ENCODE measurements at places on chromosomes 16 and 17.

DNA sequence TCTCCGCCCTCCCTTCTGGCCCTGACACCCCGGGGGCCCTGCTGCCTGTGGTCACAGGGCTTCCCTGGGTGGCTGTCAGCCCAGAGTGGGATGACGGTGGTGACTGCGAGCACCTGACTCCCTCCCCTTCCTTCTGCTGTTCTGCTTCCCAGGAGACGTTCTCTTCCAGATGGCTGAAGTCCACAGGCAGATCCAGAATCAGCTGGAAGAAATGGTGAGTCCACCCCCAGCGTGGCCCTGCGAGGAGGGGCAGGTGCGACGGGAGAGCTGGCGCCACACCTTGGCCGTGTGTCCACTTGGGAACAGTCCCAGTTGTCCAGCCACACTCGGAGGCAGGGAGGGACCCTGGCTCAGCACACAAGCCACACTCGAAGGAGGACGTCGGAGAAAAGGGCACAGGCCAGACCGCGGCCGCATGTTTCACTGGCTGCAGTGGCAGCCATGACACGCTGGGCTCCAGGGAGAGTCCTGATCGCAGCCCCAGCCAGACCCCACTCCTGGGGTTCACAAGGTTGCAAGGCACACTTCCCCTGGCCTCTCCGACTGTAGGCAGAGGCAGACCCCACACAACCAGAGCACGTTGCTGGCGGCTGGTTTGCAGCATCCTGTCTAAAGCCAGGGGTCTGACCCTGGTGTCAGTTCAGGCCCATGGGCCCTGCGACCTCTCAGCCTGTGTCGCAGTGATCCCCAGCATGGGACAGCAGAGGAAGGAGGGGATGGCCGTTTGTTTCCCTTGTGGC lies 49.9 kb downstream of the BAIAP2 start:
- DNase-seq, result no peak

DNA sequence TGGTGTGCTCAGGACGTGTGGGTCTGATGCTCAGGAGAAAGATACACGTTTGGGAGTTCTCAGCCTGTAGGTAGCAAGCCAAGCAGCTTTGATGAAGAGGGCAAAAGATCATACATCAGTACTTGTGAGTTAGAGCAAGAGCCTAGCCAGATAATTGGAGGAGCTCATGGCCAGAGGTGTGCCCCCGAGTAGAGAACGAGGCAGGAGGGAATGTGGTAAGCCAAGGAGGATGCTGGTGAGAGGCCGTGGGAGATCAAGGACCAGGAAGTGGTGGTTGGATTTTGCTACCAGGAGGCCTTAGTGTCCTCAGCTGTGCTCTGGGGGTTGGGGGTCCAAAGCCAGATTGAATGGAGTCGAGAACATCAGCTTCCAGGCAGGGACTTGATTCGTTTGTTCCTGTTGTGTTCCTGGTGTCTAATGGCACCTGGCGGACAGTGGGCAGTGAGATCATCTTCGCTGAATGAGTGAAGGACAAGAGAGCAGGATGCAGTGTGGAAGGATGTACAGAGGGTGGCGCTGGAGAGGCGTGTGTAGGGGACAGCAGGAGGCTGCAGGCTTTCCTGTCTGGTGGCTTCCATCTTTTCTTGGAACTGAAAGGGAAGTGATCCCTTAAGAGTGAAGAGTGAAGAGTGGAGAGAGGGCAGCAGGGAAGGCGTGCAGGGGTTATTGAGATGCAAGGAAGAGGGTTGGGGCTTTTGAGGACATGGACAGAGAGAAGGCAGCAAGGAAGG lies 11.6 kb downstream of the FBXL19 start:
- DNase-seq, result peak; percentile 83

GRCh38 chr17:83178533-83179304 lies 99.3 kb downstream of the METRNL start:
- no peak for DNase-seq

DNA sequence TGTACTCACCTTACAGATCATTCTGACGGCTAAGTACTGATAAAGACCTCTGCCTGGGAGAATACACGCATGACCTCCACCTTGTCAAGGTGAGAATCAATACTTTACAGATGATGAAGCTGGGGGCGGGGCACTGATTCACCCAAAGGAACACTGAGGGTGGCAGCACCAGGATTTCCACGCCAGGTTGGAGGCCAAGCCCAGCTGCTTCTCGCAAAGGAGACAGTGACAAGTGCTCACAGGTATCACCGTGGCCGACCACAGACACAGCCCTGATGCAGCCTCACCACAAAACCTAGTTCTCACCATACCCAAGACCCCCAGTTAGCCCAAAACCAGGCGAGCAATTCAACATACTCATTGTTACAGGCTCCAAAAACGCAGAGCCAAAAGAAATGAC lies 434.2 kb downstream of the SOX9 start:
- no peak for DNase-seq

GRCh38 chr17:6196355-6196754 lies 126.2 kb downstream of the WSCD1 start:
- no peak for DNase-seq

GRCh38 chr16:11634312-11634711 lies 33.9 kb upstream of the SNN start:
- DNase-seq, result peak; percentile 46

DNA sequence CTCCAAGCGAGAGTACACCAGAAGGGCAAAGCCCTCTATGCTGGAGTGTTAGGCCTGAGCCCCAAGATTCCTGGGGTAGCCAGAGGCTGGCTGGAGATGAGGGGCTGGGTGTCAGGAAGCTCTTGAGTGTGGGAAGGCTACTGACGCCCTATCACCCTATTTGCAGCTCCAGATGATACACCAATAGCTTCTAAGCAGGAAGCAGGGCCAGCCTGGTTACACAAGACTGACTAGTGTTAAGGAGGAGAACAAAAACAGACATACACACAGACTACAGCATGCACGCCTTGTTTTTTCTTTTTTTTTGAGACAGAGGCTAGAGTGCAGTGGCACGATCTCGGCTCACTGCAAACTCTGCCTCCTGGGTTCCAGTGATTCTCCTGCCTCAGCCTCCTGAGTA lies 15.9 kb downstream of the POLR3K start:
- peak; percentile 70 for DNase-seq

GRCh38 chr16:83888672-83889044 lies 10.3 kb upstream of the MLYCD start:
- no peak for DNase-seq

DNA sequence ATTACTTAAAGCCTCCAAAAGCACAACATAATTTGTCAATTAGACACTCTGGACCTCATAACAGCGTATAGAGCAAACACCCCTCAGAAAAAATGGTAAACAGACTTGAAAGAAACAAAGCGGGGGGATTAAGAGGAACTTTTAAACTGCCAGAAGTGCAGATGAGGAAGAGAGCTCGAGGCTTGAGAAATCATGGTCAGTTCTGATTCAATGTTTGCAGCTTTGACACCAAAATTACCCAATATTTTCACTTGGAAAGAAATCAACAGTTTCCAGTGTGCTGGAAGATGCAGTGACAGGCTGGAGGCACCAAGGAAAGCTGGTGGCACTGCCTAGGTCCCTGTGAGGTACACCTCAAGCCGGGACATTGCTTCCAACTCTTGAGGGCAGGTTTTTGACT lies 180.9 kb upstream of the TOX3 start:
- DNase-seq, result peak; percentile 91

DNA sequence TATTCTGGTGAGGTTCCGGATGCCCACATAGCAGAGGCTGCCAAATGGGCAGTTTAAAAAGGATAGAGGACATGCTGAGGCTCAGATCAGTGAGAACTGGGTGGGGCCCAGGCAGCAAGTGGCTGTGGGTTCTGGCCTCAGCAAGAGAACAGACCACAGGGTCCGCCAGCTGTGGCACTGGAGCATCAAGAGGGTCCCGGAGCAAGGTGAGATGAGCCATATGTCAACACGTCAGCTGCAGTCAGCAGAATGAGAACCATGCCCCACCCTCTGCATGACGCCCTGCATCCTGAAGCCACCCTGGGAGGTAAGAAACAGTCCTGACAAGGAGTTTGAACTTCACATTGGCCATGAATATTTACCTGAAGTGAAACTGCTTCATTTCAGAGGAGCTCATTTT lies 20.1 kb upstream of the CCL5 start:
- no peak for DNase-seq

DNA sequence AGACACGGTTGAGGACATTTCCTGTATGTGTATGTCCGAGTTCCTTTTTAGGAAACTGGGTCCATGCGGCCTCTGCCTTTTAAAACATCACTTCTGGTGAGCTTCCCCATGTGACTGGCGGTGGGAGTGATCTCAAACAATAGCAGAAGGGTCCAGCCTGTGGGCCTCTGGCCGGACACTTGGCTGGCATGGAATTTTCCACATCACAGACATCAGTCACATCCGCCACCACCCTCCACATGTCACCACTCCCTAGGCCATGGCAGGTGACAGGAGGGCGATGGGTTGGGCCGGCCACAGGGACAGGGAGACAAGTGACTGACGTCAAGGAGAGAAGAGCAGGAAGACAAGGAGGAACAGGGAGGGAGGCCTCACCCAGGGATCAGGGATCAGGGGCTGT lies 83.7 kb downstream of the DNAH17 start:
- peak; percentile 6 for DNase-seq

- peak; percentile 39 for DNase-seq
Measured at GRCh38 chr16:82263521-82264143, 93.6 kb upstream of the MPHOSPH6 start.

DNA sequence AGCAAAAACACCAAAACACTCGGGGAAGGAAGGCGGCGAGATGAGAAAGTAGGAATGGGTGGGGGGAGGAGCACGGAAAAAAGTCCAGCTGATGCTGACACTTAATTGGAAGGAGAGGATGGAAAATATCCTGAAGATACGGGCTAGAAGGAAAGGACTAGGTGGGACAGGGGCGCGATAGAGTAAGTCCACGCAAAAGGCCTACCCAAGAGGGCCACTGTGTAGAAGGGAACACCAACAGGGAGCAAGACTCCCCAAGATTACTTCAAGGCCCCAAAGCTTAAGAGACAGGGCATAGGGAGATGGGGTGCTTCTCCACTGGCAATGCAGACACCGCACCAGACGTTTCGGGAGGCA lies 736 bp downstream of the APPBP2 start:
- no peak for DNase-seq

All from inflammatory macrophage treated with lipopolysaccharide for 4 hours (primary cell).